ENCODE measurements at places on chromosomes 1 and 21.

- DNase-seq, result no peak
Measured at GRCh38 chr21:41378849-41379248, 17.0 kb downstream of the MX2 start.

- no peak for DNase-seq
Measured at GRCh38 chr1:205069371-205070125, 14.7 kb downstream of the TMEM81 start.

DNA sequence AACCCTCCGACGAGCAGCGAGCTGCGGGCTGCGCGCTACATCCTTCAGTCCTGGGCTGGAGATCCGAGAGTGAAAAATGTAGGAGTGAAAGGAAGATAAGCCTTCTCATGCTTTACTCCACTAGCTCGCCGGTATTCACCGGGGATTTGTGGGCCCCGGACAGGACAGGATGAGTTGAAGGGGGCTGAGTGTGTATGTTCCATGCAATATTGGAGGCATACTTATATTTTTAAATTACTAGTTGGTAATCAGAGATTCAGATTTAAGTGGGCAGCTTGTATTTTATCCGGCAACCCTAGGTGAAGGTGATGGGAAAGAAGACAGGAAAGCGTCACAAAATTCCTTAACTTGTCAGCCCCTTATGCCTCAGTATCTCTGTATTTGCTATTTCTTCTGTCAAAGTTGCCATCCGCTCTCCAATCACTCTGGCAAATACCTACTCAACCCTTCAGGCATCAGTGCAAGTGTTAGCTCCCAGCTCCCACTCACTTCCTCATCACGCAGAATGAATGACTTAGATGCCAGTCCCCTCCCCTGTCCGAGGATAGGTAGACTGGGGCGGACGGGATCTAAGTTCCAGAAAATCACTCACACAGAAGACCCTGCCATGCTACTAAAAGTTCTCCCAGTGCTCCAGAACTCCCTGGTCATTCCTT is 503 bp upstream of the PIGM start:
- peak; percentile 3 for DNase-seq

GRCh38 chr1:12596007-12596821 is 21.8 kb downstream of the DHRS3 start:
- peak; percentile 91 for DNase-seq

GRCh38 chr1:157992833-157993146 is 655 bp upstream of the KIRREL1 start:
- DNase-seq, result no peak

GRCh38 chr1:161706113-161706481 is 932 bp upstream of the FCRLA start:
- DNase-seq, result peak; percentile 59

- DNase-seq, result peak; percentile 66
Measured at GRCh38 chr21:37711836-37712568, 204.3 kb downstream of the KCNJ6 start.

- DNase-seq, result peak; percentile 25
Measured at GRCh38 chr1:6440198-6441126, 15.9 kb downstream of the ESPN start.

GRCh38 chr1:74328851-74329250 is 93.7 kb downstream of the TNNI3K start:
- DNase-seq, result no peak

- peak; percentile 13 for DNase-seq
Measured at GRCh38 chr1:154819628-154820590, 50.2 kb downstream of the KCNN3 start.

GRCh38 chr1:85708829-85709227 is 595 bp upstream of the ZNHIT6 start:
- DNase-seq, result peak; percentile 2

Data from inflammatory macrophage treated with lipopolysaccharide for 4 hours (primary cell).